Muscle of arm (tissue), 14 donors: ENCODE measurements at places on chromosomes 16 and 17. TPM values are rescaled to one million over a fixed set of nuclear protein-coding genes. Genes with fewer than 3 reads are reported as not detected.

- no peak for DNase-seq
Measured at GRCh38 chr16:8380311-8380710, 210.0 kb downstream of the TMEM114 start.

- no peak for DNase-seq
Measured at GRCh38 chr17:30271102-30271501, 20.6 kb downstream of the BLMH start.

GRCh38 chr16:77763994-77764393 lies 24.4 kb upstream of the VAT1L start:
- DNase-seq: no peak

Gene C1QTNF8
- not detected for polyA plus RNA-seq

Gene NAGS
- polyA plus RNA-seq: not detected
